ENCODE measurements at places on chromosomes 6 and 20.
A peak's percentile ranks its signal among the peaks of the same experiment; 100 is the strongest.

DNA sequence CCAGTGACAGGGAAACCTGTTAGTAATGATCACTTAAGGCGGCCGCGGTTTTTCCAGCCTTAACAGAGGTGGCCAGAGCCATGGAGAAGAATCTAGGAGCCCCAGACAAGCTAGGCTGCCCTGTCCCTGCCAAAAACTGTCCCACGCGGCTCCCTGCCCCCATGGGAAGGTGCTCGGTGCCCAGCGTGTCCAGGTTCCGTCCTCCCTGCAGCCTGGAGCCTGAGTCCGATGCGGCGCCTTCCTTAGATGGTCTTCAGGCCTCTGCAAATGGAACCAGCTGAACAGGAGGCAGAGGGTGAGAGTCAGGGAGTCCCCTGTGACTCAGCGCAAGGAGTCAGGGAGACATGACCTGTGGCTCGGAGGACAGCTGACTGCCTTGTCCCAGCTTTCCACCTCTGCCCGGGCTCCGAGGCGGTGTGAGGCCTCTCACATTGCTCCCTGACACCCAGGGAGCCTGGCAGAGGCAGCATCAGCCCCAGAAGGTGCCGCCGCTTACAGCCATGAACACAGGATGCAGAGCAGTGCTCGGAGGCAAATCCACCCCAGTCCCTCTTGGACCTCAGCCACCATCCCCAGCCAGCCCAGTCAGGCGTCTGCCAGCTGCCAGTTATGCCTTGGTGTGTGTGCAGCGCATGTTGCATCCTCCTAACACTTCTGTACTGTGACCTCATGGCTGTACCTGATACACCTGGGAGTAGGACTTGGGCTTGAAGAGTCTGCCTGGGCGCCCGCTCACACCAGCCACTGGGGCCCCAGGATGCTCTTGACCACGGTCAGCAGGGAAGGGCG, 377.7 kb downstream of the CDH4 start:
- DNase-seq, result no peak

- DNase-seq, result no peak
Measured at GRCh38 chr20:60244373-60245146, 286.3 kb downstream of the CDH26 start.

- no peak for DNase-seq
Measured at GRCh38 chr20:8432435-8433148, 300.5 kb downstream of the PLCB1 start.

DNA sequence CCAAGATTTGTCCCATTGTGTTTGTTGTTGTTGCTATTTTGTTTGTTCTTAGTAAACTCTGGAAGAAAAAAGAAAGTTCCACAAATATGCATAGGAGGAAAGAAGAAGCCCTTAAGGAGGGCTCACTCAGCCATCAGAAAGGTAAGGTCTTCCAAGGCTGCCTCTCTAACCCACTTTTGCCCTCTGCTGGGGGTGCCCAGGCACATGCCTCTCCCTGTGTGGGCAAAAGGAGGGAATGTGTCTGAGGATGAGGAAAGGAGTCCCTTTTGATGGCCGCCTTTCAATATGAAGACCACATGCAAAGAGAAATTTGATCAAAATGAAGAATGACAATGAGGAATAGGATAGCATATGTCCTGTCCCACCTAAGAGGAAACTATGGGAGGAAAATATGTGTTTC, 248.2 kb upstream of the POU3F2 start:
- DNase-seq, result no peak

- no peak for DNase-seq
Measured at GRCh38 chr20:62519826-62520225, 44.0 kb upstream of the GATA5 start.

DNA sequence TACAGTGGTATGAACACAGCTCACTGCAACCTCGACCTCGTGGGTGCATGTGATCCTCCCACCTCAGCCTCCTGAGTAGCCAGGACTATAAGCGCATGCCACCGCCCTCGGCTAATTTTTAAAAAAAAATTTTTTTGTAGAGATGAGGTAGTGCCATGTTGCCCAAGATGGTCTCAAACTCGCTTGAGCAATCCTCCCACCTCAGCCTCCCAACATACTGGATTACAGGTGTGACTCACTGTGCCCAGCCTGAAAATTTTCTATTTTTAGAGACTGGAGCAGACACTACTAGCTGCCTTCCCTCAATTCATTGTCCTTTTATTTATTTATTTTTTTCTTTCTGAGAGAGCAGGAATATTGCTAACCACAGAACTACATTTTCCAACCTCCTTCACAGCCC, 20.3 kb upstream of the GTF3C6 start:
- DNase-seq, result no peak

DNA sequence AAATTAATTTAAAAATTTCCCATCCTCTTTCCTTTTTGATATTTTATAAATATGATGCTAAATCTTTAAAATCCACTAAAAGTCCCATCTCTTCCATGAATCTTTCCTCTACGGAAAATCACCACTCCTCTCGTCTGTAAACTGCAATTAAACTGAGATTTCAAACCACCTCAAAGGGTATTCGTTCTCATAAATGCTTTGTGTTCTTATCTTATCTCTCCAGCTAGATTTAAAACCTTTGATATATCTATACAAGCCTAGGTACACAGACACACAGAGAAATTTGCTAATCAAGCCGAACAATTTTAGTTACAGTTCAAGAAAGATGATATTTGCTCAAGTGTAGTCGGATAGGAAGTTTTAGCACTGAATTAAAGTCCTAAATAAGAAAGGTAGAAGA, 214.6 kb upstream of the PRDM1 start:
- no peak for DNase-seq

- peak; percentile 30 for DNase-seq
Measured at GRCh38 chr20:47704746-47705496, 80.4 kb downstream of the SULF2 start.

GRCh38 chr6:128305976-128306375, 214.4 kb downstream of the PTPRK start:
- DNase-seq, result no peak

GRCh38 chr20:34952671-34953070, 2.9 kb downstream of the GSS start:
- no peak for DNase-seq

DNA sequence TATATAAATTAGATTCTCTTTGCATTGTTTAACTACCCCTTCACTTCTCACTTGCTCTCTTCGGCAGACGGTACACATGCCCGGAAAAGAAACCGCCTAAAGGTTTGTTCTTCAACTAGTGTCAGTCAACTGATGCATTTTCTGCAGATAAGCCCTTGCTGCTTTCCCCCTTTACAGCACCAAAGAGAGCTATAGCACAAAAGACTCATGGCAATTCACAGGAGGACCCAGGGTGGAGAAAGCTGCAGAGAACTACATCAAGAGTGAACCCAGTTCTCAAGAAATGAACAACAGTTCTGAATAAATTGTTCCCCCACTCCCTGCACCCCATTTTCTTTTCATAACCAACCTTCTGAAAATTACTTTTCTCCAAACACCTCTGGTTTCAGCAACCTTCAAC, 8.9 kb downstream of the CD164 start:
- no peak for DNase-seq

- DNase-seq, result no peak
Measured at GRCh38 chr6:146664871-146665360, 66.1 kb downstream of the ADGB start.

GRCh38 chr6:131250122-131250521, 114.9 kb downstream of the AKAP7 start:
- peak; percentile 26 for DNase-seq

Data from caudate nucleus (tissue), 63 donors.